ENCODE measurements at places on chromosomes 7 and 10.

GRCh38 chr10:80206277-80206655 lies 929 bp upstream of the ANXA11 start:
- DNase-seq: no peak

DNA sequence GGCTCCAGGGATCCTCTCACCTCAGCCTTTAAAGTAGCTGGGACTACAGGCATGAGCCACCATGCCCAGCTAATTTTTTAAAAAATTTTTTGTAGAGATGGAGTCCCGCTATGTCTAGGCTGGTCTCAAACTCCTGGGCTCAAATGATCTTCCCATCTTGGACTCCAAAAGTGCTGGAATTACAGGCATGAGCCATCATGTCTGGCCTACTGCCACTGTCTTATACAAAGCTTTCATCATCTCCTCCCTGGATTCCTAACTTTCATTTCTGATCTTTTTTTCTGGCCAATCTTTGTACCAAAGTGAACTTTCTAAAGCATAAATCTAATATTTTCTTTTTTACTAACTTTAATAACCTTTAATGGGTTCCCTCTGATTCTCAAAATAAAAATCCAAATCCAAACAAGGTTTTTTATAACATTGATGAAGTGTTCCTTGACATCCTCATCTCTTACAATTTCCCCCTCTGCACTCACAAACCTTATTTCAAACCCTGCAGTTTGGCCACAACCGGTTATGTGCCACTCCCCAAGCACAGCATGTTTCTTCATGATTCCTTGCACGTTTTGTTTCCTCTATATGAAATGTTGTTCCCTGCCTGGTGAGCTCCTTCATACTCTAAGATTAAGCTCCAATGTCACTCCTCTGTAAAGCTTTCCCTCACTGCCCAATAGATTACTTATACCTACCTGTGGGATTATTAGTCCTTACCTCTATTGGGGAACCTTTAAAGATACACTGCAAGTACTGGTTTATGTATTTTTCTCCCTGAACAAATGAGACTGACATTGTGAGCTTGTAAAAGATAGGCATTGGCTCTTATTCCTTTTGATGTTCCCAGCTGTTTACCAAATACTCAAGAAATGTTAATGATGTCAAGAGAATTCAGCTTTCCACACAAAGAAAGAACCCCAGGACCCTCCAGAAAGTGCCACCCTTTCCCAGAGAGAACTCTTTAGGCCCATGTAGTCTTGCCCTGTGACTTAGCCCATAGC lies 101.7 kb downstream of the HOXA1 start:
- DNase-seq: no peak

DNA sequence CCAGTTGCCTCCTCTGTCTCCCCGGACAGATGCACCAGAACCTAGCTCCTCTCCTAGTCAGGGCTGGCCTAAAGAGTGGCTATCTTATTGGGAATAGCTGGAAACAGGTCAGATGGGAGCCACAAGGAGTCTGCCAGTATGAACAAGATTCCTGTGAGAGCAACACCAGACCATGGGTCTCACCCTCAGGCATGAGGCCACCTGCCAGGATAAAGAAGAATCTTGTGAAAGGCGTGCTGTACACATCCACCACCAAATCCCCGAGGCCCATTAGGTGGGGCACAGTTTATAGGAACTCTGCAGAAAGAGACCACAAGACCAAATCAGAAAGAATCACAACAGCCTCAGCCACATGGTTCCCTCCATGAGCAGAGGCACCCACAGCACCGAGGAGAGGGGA lies 325.9 kb downstream of the TNS3 start:
- no peak for DNase-seq

- DNase-seq: no peak
These were observed 5.4 kb downstream of the ABLIM1 start for GRCh38 chr10:114652402-114653368.

GRCh38 chr7:226281-226895 lies 34.0 kb downstream of the FAM20C start:
- DNase-seq: no peak

GRCh38 chr7:108697254-108697653 lies 127.6 kb downstream of the DNAJB9 start:
- no peak for DNase-seq

GRCh38 chr10:10350050-10350449 lies 667.6 kb upstream of the CELF2 start:
- no peak for DNase-seq

DNA sequence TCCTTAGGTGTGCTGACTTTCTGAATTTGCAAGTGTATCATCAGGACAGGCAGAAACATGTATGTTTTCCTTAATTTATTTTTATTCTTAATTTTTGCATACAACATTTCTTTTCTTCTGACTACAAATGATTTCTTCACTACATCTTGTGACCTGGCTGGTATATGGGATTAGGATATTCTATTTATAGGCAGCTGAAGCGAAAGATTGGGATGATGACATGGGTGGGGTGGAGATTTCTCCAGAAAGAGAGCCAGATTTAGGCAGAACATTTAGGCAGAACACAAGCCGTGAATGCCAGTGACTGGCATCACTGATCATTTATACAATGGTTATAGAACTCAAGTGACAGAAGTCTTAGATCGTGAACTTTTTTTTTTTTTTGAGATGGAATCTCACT lies 256.7 kb downstream of the KLF6 start:
- DNase-seq: no peak

DNA sequence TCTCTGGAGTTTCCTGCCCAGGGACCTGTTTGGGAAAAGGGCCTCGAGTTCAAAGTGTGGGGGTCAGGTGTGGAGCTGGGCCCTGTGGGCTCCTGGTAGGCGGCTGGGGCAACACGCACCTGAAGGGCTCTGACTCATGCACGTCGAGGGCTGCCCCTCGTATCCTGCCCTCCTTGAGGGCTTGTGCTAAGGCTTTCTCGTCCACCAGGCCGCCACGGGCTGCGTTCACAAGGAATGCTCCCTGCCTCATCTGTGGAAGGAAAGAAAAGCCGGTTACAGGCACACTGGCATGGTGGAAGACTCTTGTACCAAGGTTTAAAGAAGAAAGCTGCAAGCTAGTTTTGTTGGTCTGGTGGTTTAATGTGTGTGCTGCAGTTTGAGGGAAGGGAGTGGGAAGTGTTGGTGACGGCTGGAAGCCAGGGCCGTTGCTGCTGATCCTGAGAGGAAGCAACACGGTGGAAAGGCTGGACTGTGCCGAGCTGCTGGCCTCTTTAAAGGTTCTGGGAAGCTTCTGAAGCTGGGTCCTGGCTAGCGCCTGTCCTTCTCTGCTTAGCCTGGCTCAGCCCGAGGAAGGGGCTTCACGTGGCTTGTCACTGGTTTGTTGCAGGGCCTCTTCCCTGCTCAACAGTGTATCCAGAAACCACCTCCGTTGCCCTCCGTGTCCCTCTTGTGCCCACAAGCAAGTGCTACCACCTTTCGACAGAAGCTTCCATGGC lies 52.0 kb downstream of the ZRANB1 start:
- DNase-seq: no peak

- DNase-seq: peak; percentile 21
These were observed 1.1 kb downstream of the BAZ1B start for GRCh38 chr7:73520673-73521635.

GRCh38 chr10:49110684-49111319 lies 4.5 kb downstream of the VSTM4 start:
- DNase-seq: no peak

DNA sequence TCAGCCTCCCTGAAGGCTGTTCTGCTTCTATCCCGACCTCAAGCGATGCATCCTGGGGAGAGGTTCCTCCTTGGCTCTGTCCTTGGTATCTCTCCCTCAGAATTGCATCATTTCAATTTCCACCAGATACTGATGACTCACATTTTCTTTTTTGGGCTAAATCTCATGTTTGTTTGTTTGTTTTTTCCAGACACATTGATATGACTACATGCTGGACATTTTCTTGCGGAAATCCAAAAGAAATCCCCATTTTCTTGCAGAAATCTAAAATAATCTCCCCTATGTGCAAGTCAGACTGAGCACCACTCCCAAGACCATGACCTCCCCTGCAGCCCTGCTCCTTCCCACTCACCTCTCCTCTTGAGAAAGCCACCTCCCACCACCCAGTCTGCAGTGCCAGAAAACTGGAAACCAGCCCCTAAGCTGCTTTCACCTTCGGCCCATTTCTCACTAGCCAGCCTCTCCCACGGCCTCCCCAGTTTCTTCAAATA lies 260.2 kb upstream of the PRKCQ start:
- DNase-seq: no peak

DNA sequence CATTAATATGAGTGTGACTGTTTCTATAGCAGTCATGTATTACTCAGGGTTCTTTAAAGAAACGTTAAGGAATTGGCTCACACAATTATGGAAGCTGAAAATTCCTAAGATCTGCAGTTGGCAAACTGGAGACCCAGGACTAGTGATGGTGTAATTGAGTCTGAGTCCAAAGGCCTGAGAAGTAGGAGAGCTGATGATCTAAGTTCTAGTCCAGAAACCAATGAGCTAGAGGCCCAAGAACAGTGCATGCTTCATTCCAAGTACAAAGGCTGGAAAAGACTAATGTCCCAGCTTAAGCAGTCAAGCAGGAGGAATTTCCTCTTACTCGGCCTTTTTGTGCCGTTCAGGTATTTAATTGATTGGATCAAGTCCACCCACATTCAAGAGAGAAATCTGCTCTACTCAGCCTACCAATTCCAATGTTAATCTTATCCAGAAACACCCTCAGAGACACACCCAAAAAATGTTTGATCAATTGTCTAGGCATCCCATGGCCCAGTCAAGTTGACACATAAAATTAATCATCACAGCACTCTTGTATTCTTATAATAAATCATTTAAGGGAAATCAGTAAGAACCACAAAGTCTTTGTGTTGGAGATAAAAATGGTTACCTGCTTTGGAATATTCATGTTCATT lies 312.1 kb downstream of the PRKG1 start:
- DNase-seq: no peak

DNA sequence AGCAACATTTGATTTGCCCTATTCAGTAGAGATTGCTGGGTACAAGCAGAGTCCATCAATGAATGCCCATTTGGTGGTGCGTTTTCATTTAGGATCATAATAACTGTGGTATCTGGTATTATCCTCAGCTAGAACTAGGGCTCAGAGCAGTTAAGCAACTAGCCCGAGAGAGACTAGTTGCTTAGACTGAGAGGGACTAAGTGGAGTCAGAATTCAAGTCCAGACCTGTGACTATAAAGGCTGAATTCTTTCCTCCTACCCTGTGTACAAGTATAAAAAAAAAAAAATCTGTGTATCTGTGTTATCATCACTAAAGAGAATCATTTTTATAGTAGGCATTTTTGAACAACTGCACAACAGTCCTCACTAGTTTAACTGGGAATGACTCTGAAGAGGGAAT lies 45.3 kb upstream of the DKK1 start:
- no peak for DNase-seq

DNA sequence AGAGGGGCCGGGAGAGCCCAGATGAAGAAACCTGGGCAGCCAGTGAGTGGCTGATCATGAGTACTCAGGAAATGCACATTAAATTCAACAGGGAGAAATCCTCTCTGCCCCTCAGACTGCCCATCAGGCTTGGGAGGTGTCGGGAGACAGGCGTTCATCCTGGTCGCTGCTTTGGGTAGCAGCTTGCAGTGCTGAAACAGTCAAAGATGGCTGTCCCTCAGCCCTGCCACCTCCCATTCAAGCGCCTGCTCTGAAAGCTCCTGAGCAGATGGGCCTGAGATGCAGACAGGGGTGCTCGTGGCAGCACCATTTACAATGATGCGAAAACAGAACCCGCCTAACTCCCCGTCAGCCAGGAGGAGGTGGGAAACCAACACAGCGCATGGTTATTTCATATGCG lies 3.6 kb upstream of the JAKMIP3 start:
- no peak for DNase-seq

- DNase-seq: no peak
These were observed 15.4 kb downstream of the TFAM start for GRCh38 chr10:58400609-58401008.

- no peak for DNase-seq
These were observed 163.2 kb downstream of the JAZF1 start for GRCh38 chr7:28017372-28017771.

DNA sequence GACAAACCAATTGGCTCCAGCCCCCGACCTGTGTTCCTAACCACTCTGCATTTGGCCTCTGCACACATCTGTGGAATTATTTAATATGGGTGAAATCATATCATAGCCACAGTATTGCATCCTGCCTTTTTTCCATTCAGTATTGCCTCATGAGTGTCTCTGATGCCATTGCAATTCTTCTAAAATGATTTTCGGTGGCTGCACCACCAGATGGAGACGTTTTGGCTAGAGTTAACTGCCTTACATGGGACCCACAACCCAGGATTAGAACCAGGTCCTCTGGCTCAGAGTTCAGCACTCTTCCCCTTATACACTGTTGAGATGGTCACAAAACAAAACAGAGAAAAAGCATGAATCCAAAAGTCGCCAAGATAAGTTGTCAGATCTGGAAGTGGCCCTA lies 180.8 kb downstream of the EMX2 start:
- DNase-seq: no peak

- no peak for DNase-seq
These were observed 7.5 kb upstream of the CH25H start for GRCh38 chr10:89214566-89215165.

GRCh38 chr7:124810605-124811004 lies 45.0 kb upstream of the GPR37 start:
- no peak for DNase-seq

GRCh38 chr10:86786368-86786767 lies 29.9 kb downstream of the BMPR1A start:
- no peak for DNase-seq

GRCh38 chr10:101834341-101834740 lies 9.3 kb downstream of the KCNIP2 start:
- DNase-seq: no peak

DNA sequence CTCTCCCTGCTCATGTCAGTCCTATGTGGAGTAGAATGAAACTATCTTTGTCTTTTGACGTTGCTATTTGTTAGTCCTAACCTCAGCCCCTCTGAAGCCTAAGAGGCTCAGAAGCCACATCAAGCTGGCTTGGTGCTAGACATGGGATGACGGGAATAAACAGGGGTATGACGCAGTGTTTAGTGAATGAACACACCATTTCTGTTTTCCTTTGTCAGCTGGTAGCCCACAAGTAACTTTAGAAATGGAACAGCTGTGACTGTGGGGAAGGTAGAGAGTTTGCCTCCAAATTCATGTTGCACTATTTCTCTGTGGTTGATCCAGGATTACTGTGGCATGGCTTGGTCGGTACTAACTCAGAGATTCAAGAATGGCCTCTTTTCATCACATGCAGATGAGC lies 31.3 kb downstream of the COX15 start:
- no peak for DNase-seq

- DNase-seq: no peak
These were observed 40.8 kb upstream of the CACNB2 start for GRCh38 chr10:18099415-18099814.

- DNase-seq: peak; percentile 21
These were observed 65.9 kb upstream of the CC2D2B start for GRCh38 chr10:95841661-95842498.
